ENCODE measurements at places on chromosomes 11 and 22.

DNA sequence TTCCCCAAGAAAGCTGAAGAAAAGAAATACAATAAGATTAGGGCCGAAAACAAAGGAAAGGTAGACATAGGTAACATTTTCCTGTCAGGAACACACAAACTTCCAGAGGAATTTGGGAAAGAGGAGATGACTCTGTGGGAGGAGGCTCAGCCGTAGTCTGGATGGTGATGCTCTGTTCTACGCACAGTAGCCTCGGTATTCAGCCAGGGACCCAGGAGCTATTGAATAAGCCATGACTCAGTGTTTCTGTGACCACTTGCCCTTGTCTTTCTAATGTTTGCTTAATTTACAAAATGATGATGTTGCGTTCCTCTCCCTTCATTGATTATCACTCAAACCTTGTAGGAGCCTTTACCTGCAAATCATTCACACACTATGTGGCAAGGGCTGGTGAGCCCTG is 745.0 kb downstream of the NTM start:
- no peak for DNase-seq

DNA sequence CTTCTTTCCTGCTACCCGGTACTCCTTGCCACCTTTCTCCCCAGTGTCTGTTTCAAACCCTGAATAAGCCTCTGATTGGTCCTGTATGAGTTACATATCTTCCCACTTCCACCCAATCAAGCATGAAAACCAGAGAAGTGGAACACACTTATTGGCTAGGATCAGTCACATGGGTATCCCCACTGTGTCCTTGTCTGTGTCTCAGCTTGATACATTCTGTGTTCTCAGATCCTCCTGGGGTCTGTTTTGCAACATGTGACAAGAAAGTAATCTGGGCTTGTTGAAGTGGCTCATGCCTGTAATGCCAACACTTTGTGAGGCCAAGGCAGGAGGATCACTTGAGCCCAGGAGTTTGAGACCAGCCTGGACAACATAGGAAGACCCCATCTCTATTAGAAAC is 23.9 kb downstream of the MCHR1 start:
- DNase-seq: no peak

DNA sequence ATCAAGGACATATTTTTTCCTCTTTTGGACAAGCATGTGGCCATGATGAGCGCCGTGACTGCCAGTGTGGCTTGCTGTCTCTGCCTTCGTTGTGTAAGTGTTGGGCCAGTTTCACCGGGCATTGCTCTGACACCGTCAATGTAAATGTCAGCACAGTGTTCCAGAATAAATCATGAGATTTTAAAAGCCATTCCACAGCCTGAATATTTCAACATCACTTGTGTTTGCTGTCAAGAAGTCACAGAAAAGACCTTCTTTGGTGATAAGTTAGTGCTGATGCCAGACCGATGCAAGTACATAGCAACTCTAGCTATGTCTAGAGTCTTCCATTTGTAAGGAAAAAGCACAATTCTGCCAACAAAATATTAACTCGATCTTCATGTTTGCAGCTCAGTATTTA is 467.8 kb downstream of the TBC1D22A start:
- no peak for DNase-seq

DNA sequence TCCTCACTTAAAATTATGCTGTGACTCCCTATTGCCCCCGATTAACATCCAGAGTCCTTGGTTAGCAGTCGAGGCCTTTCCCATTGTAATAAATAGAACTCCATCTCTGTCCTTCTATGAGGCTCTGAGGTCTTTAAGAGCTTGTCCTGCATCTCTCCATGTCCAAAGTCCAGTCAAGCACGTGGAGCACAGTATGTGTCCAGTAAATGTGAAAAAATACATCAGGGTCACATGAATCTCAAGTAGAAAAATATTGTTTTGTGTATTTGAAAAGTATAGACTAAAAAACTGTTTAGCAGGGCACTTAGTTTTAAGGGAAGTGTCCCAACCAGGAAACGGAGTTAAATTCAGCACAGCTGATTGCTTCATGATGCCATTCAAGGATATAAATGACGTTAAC is 298.8 kb upstream of the TENM4 start:
- no peak for DNase-seq

DNA sequence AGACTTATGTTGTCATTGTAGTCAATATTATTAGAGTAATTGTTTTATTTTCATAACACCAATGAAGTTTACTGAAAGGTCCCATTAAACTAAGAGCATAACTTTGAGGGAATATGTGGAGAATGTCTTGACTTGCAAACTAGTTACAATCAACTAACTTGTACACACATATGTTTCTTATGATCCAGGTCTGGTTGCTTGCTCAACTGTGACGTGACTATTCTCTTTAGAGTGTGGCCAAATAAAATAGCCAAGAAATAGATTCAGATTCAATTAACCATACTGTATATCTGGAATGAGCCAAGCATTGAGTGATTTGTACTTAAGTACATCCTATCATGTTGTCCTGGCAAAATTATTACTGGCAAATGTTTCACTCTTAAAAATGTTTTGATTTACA is 101.7 kb downstream of the METTL15 start:
- no peak for DNase-seq

GRCh38 chr11:120842195-120842594 is 181.7 kb upstream of the TBCEL start:
- DNase-seq: no peak

DNA sequence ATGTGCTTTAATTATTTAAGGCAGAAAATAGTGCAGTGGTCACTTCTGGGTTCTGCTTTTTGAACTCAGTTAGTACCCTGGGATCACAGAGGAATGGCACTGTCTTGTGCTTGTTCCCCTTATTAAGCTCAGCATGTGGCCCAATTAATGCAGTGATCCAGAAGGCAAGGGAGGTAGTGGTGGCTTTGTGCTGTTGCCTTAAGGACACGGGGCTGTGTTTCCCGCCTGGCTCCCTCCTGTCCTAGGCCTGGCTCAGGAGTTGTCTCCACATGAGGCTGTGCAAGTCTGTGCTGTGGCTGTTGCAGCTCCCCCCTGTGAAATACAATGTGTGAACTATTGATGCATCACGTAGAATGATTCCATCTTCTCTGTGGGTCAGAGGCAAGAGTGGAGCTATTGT is 49.2 kb upstream of the CABP7 start:
- no peak for DNase-seq

DNA sequence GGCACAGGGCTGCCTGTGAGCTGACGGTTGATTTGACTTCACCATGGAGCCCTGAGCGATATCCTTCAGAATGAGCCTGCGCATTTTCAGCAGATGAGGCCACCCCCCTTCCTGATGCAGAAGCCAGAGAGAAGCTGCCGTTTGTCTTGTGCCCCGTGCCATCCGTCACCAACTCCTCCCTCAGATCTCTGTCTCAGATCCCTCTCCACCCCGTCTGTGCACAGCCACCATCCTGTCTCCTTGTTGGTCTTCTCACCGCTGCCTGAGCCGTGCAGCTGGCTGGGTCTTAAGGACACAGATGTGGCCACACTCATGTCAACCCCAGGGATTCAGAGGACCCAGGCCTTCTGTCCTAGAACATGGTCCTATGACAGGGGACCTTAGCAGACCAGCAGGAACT is 293.9 kb downstream of the TBC1D22A start:
- no peak for DNase-seq

DNA sequence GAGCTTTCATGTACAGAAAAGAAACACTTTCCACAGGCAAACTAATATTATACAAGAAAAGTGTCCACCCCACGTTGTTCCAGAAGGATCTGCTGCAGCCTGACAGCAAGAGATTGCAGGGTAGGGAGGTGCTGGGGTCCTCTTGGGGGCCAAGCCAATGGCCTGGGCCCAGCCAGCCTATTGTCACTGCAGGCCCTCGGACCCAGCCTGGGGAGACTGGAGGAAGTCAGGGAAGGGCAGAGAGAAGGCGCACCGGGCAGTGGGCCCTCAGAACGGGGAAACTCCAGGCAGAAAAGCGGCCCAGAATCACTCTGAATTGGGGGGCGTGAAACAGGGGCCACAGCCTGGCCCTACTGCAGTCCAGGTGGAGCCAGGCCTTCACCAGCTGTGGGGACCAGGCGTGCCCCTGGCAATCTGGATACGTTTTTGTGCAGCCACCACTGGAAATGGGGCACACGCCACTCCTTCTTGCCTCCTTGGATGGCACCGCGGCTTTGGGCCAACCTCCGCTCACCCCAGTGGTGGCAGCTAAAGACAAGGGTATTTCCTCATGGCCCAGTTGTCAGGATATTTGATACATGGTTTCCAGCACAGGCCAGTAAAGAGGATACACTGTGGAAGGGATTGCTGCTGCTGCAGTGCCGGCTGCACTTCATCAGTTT is 3.9 kb upstream of the NAP1L4 start:
- DNase-seq: no peak

DNA sequence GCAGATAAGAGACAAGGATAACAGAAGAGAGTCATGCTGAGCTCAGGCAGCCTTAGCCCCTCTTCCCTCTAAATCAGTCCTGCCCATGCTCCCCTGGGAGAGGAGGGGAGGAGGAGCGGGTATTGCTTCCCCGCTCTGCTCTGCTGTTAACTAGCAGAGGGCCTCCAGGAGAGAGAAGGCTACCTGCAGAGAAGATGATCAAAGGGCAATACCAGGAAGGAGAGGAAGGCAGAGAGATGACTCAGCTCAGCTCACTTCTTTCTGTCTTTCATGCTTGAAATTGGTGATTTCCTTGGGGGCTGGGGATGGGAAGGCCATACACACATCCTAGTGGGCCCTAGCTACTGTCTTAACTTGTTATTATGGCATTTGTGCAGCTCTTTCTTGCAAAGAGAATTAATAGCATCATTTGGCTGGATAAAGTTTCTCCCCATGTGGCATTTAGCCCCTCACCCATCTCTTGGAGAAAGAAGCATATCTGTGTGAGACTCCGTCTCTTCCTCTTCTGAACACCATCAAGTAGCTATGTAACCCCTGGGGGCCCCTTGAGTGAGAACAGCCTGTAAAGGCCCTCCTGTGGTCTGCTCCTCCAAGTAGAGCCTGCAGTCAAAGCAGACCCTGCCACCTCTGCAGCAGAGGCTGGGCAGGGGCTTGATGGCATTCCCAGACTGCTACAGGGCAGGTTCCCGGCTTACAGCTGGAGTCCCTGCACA is 33.4 kb upstream of the AMOTL1 start:
- DNase-seq: no peak

GRCh38 chr11:70128435-70128906 is 50.4 kb downstream of the ANO1 start:
- DNase-seq: no peak

DNA sequence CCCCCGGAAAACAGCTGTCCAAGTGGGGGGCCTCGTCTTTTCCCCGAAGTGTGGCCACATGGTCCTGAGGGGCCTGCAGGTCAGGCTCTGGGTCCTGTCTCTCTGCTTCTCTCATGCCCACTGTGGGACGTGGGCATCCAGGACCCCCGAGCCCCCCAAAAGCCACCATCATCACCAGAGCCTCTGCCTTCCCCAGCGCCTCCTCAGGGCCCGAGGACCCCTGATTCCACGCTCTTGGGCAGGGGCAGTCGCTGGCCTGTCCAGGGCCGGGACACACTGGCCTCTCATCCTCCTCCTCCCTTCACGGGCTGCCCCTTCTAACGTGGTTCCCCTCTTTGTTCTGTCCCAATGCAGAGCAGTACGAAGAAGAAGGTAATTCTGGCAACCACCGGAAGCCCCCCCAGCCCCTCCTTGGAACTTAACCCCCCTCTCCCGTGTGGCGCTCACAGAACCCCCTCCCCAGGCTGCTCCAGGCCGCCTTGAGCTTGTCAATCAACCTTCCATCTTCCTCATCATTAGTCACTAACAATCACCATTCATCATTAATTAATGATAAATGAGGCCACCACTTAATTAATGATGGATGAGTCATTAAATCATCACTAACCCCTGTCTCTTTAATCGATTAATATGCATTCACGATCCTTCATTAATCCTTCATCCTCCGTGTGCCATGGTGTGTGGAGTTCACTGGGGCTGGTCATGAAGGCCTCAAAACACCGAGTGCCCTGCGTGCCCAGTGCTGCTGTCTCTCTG is 3.9 kb downstream of the TNNT3 start:
- DNase-seq: no peak

- no peak for DNase-seq
Measured at GRCh38 chr11:122853971-122854446, 15.7 kb downstream of the CRTAM start.

- DNase-seq: no peak
Measured at GRCh38 chr11:66363187-66363601, 8.4 kb downstream of the SLC29A2 start.

DNA sequence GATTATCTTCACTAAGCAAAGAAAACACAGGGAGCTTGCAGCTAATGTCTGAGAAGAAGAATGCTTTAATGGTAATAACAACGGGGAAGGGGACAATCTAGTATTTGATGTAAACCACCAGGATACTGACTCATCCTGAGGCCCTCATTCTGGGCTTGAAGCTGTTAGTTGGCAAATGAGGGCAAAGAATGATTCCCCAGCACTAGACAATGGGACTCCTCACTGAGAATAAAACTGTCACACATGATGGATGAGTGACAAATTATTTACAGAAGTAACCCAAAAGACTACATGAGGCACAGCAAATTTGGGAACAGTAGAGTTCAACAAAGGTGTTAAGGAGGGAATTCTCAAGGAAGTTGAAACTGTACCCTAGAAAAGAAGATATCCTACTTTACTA is 76.3 kb downstream of the FAM168A start:
- DNase-seq: no peak

- DNase-seq: no peak
Measured at GRCh38 chr11:22454461-22455090, 116.4 kb downstream of the SLC17A6 start.

DNA sequence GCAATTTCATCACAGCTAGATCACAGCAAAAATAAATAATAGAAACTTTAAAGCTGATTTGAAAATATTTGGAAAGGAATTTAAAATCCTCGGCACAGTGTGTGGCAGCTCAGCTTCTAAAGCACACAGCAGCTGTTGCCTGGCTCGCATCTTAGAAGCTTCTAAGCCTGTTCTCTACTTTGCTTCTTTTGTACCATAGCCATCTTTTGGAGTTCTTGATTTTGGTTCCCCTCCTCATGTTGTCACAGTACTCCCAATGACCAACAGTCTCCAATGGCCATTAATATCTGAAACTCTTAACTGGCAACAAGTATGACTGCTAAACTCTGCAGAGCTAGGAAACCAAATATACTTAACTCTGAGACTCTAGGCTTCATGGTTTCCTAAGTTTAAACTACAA is 28.8 kb downstream of the CHKA start:
- no peak for DNase-seq

DNA sequence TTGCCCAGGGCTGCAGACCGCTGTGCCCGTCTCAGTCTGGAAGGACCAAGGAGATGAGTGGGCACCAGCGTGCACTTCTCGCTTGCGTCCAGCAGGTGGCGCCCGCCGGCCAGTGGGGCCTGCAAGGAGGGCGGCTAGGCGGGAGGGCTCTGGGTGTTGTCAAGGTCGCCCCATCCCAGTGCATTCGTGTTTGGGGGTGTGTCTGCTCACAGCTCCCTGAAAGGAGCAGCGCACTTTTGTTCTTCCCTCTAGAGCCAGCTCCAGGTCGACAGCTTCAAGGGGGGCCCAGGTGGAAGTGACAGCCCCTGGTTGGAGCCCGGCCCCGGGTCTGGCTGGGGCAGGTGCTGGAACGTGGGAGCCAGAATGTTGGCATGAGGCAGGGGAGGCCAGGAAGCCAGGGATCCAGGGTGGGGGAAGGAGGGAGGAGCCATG is 23.4 kb upstream of the MPPED1 start:
- DNase-seq: peak; percentile 51

GRCh38 chr11:27557226-27557625 is 50.7 kb upstream of the LIN7C start:
- DNase-seq: no peak

- DNase-seq: no peak
Measured at GRCh38 chr22:17902960-17903359, 121.4 kb downstream of the MICAL3 start.
